ENCODE measurements at places on chromosomes 2 and 18. TPM values are rescaled to one million over a fixed set of nuclear protein-coding genes. Genes with fewer than 3 reads are reported as not detected.

Gene LIPG
- total RNA-seq: 66.5 TPM

Gene TMEM178A
- total RNA-seq: 3.9 TPM

Gene LCT
- not detected for total RNA-seq

DNA sequence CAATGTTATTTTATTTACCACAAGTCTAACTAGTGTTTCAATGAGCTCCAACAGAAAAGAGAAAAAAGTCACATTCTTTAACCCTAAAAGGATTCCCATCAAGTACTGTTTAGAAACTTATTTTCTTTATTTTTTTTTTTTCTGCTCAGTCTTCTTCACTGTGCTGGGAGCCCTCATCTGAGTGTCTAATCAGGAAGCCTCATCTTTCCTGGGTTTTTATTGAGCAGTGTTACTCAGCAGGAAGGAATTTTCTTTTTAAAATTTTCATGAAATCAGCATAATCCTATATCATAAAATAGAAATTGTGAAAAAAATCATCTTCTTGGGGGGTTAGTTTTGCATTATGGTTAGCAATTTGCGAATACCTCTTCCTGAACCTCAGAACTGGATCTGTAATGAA, 453.8 kb downstream of the CDH2 start:
- DNase-seq: peak; percentile 64

GRCh38 chr2:239882331-239882732, 142.8 kb downstream of the NDUFA10 start:
- peak; percentile 4 for DNase-seq

DNA sequence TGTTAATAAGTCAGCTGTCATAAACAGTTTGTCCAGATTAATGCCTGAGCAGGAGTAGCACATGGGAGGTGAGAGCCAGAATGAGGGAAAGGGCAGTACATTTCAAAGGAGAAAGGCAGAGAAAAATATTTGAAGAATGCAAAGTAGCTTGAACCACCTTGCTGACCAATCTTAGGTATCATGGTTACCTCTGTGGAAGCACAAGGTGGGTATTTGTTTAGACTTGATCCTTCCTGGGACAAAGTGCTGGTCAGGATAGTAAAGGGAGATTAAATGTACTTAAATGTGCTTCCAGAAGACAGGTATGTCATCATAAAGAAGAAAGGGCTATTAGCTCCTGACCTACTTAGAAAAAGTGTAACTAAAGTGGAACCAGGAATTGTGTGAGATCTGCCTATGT, 105.0 kb downstream of the LRRTM1 start:
- DNase-seq: no peak

Gene TEX44
- total RNA-seq: not detected

Gene C2orf92
- not detected for total RNA-seq

GRCh38 chr2:207357216-207357615, 172.5 kb upstream of the CREB1 start:
- DNase-seq: no peak

DNA sequence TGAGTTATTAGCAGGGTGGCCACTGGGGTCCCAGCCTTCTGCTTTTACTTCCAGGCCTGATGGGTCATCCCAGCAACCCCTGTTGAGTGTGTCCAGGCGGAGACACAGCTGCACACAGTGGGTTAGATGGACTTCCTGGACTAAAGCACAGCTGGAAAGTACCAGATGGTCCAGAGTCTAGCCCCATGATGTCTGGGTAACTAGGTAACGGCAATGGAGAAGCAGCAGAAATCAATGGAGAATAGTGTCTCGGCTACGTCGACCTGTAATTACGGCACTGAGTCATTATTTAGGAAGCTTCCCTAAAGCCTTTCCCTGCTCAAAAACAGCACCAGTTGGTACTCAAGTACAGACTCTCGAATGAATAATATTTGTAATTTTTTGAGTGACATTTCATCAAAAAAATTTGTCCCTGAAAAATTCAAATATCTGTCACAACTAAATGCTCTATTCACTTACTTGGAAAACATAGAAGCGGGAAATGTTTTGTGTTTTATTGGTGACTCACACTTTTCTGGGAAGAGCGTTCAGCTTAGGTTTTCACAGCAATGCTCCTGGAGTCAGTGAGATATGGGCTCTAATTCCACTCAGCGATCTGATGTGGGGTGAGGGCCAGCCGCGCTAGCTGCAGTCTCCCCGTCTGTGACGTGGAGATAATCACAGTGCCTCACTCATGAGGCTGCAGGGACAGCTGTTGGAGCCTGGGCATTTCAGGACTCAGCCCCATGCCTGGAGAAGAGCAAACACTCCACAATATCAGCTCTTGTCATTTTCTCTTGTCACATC, 16.2 kb upstream of the ARL4C start:
- DNase-seq: peak; percentile 56

DNA sequence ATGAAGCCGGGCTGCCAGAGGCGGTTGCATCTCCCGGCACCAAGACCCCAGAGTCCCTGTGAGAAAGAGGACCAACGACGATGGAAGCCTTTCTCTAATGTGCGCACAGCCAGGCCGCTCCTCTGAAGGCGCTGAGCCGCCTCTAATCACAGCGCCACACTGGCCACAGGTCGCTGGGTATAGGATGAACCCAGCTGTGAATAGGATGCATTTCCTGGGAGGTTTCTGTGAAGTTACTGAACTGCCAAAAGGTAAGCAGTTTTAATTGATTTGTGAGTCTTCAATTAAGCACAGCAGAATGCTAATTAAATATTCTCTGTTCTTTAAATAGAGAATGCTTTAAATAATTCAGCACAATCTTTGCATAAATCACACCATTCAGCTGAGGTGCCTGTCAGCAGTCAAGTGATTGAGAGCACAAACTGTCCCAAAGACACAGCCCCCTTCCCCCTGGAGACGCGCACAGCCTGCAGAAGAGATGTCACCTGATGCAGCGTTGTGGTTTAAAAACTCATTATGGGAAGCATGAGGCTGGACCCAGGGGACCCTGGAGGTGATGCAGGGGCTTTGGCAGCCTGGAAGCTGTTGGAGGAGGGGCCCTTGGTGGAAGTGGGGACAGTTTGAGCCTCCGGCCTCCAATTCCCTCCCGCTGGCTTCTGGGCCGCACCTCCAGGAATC, 98.1 kb downstream of the RTP5 start:
- no peak for DNase-seq

Gene TANK
- 41.1 TPM for total RNA-seq

DNA sequence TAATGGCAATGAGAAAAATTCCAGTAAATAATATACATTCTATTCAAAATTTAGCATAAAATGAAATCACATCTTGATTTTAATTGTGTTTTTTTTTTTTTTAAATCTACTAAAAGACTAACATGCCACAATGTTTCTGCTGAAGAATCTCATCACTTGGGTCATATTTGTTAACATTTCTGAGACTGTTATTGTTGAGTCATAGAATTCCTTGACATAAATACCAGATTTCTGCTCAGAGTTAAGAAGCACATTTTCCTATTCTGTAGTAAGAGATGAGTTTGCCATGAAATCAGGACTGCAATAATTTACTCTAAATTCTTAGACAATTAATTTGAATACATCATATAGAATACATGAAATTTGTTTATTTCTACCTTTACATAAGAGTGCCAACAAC, 154.9 kb upstream of the KYNU start:
- DNase-seq: peak; percentile 14

DNA sequence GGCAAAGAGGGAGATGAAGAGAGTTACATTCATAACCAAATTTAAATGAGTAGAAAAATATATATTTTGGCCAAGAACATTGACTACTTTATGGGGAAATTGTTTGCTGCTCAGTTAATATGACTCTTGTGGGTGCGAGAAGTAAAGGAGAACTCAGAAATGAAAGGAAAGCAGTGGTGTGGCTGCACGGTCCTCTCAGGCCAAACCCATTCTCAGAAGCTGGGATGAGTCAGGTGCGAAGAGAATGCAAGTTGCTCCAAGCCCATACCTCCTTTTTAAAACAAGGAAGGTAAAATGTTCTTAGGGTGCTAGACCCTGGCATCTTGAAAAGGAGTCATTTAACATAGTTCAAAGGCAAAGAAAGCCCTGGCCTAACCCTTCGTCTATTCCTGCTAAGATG, 258.6 kb downstream of the RAD51AP2 start:
- no peak for DNase-seq

GRCh38 chr2:113700186-113700841, 56.1 kb downstream of the SLC35F5 start:
- peak; percentile 65 for DNase-seq

DNA sequence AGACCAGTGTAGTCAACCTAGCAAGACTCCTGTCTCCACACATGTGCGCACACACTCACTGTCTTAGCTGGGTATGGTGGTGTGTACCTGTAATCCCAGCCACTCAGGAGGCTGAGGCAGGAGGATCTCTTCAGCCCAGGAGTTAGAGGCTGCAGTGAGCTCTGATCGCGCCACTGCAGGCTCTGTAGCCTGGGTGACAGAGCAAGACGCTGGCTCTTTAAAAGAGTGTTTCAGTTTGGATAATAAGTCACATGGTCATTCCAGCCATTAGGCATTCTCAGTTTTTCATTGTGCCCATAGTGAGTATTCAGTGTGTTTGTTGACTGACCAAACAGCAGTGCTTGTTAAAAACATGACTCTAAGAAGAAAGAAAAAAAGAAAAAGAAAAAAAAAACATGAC, 31.0 kb downstream of the RAB10 start:
- DNase-seq: no peak

GRCh38 chr2:223884399-223884798, 47.0 kb upstream of the AP1S3 start:
- DNase-seq: peak; percentile 26

- peak; percentile 83 for DNase-seq
Measured at GRCh38 chr2:9164112-9164608, 42.5 kb upstream of the ASAP2 start.

DNA sequence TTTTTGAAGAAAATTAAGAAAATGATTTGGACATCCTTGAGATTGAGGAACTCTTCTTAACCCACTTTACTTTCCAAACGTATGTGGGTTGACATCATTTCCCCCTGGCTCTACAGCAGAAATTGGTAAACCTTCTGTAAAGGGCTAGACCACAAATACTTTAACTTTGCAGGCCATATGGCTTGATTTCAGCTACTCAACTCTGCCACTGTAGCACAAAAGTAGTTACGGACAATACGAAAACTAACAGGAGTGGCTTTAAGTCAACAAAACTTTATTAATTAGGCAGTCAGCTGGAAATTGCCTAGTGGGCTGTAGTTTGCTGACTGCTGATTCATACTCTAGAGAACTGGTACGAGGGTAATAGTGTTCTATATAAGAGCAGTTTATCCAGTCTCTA, 83.2 kb upstream of the DTNB start:
- DNase-seq: no peak

DNA sequence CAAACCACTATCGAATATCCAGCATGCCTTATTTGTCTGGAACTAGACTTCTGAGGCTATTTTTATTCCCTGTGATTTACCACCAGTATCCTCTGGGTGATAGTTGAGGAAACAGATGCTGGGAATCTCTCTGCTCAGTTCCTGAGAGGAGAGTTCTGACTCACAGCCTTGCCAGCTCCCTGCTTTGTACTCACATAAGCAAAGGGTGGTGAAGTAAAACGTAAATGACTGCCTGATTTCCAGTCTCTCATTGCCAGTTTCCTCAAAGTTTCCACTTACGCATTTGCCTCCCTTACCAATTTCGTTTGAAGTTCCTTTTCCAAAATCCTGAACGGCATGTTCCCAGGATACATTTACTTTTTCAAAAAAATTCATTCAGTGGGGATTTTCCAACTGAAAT, 69.2 kb upstream of the HNRNPA3 start:
- peak; percentile 54 for DNase-seq

DNA sequence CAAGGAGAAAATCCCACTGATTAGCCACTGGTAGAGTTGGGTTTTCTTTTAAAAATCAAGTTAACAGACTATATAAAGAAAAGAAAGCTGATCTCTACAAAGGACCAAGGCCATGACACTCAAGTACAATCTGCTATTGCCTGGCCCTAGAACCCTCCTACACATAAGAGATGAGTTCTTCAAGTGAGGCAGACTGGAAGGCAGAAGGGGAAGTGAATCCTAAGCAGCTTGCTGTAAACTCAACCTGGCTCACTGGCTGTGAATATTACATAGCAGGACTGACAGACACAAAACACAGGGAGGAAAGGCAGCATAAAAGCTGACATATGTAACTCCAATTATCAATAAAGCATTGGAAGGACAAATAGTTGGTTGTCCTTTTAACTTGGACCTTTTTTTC, 65.4 kb downstream of the TRIP12 start:
- DNase-seq: no peak

Measured in M059J (cell line).